Heart left ventricle (tissue), 16 donors: ENCODE measurements at places on chromosomes 6 and 20. TPM values are rescaled to one million over a fixed set of nuclear protein-coding genes. Genes with fewer than 3 reads are reported as not detected.
A peak's percentile ranks its signal among the peaks of the same experiment; 100 is the strongest.

OR2H1 gene
- not detected for polyA plus RNA-seq

ENPP4 gene
- polyA plus RNA-seq, result 39.6 TPM

DNA sequence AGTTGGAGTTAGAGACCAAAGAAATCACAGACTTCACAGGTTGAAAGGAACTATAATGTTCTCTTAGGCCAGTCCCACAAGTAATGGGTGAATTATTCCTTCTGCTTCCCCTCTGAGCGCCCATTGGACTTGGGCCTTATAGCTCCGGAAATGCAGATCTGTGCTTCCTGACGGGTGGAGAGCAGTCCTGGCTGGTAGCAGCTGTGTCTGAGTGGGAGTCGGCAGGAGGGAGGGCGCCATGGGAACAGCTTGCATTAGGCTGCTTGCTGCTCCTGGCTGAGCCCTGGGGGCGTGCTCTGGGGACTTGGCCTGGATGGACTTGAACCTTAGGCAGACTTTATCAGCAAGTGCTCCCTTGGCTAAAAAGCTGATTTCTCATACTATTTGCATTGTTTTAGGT is 18.4 kb upstream of the NUP153 start:
- DNase-seq, result peak; percentile 77

DNA sequence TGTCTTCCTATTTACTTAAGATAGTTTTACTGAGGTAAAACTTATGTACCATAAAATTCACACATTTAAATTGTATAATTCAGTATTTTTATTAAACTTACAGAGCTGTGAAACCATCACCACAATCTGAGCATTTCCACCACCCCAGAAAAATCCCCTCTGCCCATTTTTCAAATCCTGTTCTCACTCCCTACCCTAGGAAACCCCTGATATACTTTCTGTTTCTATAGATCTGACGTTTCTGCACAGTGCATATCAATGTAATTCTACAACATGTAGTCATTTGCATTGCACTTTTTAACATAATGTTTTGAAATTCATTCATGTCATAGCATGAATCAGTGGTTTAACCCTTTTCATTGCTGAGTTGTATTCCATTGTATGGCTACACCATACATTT is 96.7 kb upstream of the OPRM1 start:
- DNase-seq, result no peak

- DNase-seq, result no peak
These were observed 54.5 kb downstream of the TRIM38 start for GRCh38 chr6:26016963-26017631.

GRCh38 chr6:146593986-146594385 is 4.8 kb upstream of the ADGB start:
- DNase-seq, result no peak
